ELF-1 (cell line): ENCODE measurements at places on chromosomes 11 and 22.

DNA sequence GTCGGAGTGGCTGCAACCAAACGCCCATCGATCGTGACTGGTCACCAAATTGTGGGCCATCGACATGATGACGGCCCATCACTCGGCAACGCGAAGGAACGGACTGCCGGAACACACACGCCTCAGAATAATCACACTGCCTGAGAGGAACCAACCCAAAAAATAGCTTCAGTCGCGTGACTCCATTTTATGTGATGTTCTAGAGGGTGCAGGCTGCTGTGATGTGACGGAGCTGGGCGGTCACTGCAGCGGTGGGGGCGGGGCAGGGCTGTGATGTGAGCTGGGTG, 174.6 kb downstream of the CTTN start:
- DNase-seq = no peak

GRCh38 chr11:68632802-68633201, 51.5 kb upstream of the GAL start:
- peak; percentile 66 for DNase-seq

DNA sequence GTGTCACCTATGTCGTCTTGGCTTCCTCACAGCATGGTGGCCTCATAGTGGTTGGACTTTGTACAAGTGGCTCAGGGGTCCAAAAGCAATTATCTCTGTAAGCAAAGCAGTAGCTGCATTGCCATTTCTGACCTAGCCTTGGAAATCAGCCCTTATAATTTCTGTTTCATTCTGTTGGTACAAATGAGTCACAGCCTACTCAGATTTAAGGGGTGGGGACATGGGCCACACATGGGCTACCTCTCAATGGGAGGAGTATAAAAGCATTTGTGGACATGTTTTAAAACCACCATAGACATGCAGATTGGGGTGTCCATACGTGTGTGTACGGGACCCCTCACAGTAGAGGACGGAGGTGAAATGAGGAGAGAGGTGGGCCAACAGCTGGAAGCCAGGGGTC, 41.6 kb downstream of the CHRDL2 start:
- no peak for DNase-seq

GRCh38 chr11:92071660-92072059, 153.0 kb upstream of the FAT3 start:
- DNase-seq = no peak

- DNase-seq = no peak
Measured at GRCh38 chr22:42792909-42793847, 63.9 kb downstream of the ARFGAP3 start.
